ENCODE measurements at places on chromosomes 1 and 21.

GRCh38 chr1:35923791-35924221, 7.1 kb upstream of the AGO3 start:
- DNase-seq: no peak

DNA sequence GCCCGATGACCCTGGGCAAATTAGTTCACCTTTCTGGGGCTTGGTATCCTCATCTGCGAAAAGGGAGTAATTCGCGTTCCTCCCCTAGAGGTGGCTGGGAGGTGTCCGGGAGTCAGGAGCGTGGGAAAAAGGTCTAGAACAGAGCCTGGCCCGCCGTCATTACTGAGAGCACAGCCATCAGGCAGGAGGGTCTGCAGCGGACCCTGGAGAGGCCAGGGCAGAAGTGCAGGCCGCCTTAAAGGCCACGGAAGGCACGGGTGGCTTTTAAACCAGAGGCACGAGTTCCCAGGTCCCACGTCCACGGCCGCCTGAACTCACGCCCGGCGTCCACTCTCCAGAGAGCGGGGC, 850 bp downstream of the PANK4 start:
- DNase-seq: no peak

- no peak for DNase-seq
Observed at GRCh38 chr1:172088256-172088655, 247.0 kb downstream of the DNM3 start.

DNA sequence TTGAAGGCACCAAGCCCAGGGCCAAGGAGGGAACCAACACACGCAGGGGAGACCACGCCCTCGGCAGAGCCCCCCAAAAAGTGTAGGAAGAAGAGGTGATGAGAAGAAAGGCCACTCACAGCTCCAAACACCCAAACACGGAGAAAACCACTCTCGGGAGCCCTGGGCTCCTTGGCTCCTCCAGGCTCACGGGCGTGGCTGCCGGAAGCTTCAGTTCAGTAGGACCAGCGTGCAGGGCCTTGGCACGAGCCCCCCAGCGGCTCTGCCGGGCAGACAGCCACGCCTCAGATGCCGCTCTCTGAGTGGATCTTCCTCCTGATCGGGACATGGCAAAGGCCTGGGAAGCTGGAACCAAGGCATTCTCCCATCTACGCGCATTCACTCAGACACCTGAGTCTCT, 94.0 kb downstream of the NPHP4 start:
- no peak for DNase-seq

GRCh38 chr21:24938573-24938972, 668.7 kb downstream of the MRPL39 start:
- DNase-seq: no peak

GRCh38 chr1:226655251-226656163, 83.6 kb downstream of the ITPKB start:
- no peak for DNase-seq

GRCh38 chr21:38819051-38819718, 13.5 kb downstream of the ETS2 start:
- DNase-seq: no peak

- DNase-seq: no peak
Observed at GRCh38 chr1:115076384-115076915, 12.9 kb downstream of the TSPAN2 start.

DNA sequence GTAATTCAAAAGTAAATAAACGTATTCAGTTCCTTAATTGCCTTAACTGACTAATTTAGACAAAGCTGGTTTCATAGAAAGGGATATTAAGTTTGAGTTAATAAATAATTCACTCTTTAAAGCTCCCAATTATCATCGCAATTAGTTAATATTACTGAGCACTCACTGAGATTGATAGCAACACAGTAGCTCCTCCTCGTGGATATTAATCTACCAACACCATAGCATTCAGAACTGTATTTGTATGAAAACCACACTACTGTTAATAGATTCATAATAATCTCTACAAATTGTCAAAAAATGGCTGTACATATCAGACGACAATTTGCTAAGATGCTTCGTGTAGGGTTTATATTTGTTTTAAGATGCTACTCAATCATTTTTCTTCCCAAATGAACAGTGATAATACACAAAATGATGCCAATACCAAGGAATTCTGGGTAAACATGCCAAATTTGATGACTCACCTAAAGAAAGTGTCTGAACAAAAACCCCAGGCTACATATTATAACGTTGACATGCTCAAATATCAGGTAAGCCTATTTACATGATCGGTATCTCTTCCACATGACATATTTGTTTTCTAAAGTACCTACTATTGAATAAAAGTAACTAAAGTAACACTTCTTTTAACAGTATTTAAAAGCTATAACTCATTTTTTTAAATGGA, 18.8 kb upstream of the DYNLT5 start:
- no peak for DNase-seq

GRCh38 chr1:244150665-244151064, 99.6 kb downstream of the ZBTB18 start:
- no peak for DNase-seq

DNA sequence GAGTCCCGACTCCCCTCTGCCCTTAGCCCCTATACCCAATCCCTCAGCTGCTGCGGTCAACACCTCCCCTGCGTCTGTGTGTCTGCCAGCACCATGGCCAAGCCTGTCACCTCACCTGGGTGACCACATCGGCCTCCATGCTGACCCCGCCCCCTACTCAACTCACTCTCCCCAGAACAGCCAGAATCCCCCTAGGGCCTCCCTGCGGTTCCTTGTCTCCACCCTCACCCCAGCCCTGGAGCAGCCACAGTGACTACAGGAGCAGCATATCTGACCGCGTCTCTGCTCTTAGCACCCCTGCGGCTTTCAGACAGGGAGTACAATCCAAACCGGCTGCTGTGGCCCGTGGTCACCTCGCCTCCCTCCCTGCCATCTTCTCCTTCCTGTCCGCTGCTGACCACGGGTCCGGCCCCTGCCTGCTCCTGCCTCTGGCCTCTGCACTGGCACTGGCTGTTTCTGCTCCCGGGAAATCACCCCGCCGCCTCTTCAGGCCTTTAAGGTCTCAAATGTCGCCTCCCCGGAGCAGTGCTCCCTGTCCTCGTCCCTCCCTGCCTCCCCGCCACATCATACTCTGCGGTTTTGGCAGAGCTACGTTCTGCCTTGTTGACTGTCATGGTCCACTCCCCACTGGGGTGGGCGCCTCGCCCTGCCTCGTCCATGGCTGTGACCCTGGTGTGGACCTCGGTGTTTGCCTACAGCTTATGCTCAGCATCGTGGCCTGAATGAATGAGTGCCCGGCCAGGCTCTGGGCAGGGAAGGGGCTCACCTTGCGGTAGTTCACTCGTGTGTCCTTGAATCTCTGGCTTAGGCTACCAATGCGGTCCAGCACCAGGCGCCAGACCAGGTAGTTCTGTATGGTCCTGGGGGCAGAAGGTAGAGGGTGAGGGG, 11.1 kb downstream of the PRXL2B start:
- no peak for DNase-seq

DNA sequence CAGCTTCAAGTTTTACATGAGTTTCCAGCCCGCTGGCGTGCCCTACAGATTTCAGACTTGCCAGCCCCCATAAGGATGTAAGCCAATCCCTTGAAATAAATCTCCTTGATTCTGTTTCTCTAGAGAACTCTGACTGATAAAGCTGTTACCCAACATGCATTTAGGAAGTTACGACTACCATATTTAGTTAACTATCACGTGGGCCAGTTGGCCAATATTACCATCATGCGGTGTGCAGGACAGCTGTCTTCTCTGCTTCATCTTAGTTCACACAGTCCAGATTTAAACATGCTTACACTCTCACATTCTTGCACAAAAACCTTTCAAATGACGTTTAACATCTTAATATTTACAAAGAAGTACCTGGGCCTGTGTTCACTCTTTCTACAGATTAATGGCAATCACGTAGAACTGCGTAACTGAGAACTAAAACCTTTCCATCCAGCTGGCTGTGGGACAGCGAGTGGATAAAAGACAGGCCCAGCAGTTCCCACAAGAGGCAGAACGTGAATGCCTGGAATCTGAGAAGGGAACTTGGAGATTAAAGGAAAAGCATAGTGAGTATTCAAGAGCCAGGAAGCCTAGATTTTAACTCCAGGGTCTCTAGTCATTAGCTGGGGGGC, 20.8 kb downstream of the FAM177B start:
- no peak for DNase-seq

DNA sequence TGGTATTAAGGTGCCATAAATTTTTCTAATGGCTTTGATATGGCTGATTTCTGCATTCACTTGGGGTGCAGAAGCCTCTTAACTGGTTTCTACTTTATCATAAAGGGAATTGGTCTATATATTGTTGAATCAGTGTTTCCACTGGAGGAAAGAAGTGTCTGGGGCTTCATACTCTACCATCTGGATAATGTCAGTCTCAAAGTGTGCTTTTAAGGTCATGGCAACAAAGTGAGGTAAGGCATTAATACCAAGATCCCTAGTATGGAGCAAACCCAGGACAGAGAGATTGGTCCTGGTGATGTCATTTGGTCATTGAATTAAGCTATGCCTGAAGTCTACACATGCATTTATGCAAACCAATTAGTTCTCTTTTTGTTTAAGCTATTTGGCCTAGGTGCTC, 309.9 kb downstream of the DUSP10 start:
- DNase-seq: no peak

GRCh38 chr1:201753492-201753891, 75.5 kb upstream of the IPO9 start:
- no peak for DNase-seq

DNA sequence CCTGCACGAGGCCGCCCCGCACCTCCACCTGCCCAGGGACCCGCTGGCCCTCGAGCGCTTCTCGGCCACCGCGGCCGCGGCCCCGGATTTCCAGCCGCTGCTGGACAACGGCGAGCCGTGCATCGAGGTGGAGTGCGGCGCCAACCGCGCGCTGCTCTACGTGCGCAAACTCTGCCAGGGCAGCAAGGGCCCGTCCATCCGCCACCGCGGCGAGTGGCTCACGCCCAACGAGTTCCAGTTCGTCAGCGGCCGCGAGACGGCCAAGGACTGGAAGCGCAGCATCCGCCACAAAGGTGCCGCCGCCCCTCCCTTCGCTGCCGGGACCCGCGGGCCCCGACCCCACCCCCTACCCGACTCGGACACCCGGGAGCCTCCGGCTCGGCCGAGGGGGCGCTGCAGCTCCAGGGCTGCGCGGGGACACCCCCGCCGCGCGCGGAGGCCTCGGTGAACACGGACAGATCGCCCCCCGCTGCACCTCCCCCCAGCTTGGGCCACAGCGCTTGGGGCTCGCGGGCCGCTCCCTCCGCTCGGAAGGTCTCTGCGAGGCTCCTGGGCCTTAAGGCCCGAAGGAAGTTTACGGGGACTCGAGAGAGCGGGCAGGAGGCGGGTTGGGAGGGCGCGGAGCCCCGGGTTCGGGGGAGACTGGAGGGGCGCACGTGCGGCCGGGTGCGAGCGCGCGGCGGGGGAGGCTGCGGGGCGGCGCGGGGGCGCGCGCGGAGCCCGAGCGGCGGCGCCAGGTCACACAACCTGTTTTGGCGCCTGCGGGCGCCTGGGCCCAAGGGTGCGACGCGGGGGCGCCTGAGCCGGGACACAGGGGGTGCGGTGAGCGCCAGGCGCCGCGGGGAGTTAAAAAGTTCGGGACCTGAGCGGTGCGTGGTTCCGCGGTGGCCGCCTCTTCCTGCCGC, 1.2 kb downstream of the SAMD11 start:
- no peak for DNase-seq

DNA sequence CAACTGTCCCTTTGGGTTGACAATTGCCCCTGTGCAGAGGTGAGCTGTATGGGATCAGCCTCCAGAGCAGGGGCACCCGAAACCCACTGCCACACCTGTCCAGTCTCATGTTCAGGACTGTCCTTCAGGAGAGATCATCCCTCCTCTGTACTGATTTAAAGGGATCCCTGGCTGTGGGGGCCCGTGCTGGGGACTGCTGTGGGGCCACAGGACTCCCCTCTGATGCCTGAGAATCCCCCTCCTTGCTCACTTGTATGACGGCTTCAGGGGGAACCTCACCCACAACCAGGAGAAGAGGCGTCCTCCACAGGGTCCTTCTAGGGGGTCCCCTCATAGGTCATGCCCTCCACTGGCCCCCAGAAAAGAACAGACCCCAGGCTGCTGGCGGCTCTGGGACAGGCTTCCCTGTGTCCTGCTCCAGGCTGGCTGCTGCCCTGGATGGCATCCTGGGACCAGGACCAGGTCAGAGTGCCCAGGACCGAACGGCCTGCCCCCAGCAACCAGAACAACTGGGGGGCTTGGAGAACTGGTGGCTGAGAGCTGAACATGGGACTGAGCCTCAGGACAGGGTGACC, 77.5 kb upstream of the ACTRT2 start:
- DNase-seq: no peak

DNA sequence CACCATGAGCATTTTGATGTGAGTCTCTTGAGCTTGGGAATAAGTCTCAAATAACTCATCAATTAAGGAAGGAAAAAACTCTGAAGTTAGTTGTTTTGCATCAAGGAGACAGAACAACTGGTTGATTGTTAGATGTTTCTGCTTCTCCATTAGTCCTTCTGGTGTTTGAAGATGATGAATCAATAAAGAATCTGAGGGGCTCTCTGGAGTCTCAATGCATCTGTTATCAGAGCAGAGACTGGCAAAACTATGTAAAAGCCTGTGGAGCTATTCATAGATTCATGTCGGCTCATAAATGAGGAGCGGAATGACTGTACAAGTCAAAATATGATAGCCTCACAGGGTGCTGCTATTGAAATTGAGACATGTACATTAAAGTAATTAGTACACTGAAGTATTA, 73.3 kb upstream of the ZC3H11B start:
- no peak for DNase-seq

- DNase-seq: no peak
Observed at GRCh38 chr1:228882771-228883450, 147.6 kb downstream of the RHOU start.

DNA sequence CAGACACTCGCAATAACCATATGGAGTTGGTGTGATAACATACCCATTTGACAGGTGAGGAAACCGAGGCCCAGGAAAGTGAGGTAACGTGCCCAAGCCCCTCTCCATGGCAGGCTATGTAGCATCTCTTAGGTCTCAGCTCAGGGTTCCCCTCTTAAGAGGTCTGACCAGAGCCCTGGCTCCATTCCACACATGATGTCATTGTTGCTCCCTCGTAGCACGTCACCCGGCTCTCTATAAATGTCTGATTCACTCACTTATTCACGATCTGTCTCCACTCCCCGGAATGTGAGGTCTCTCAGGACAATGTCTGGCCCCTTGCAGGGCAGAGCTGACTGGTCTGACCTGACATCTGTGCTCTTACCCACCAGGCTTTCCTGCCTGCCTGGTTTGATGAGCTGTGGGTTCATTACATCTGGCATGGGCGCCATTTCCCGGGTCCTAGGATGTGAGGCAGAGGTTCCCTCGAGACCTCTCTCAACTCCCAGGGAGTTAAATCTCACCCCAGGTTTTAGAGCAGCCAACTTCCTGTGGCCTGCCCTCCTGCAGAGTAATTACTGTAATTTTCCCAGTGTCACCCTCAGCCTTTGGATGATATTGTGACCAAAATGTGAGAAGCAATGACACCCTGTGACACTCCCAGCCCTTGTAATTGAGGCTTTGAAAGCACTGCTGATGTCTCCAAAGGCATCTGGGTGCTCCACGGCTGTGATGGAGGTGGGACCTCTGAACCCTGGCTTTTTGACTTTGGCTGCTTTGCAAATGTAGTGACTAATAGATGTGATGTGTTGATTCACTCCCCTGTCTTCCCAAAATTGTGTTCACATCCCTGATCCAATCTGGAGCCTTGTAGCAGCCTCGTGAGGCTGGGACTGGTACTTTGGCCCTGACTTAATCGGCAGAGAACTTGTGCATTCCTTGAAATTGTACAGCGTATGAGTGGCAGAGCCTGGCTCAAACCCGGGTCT, 10.6 kb downstream of the ACTL8 start:
- no peak for DNase-seq

Measured in ecto neural progenitor cell (in vitro differentiated cells).